ENCODE measurements at places on chromosomes 4 and X. TPM values are rescaled to one million over a fixed set of nuclear protein-coding genes. Genes with fewer than 3 reads are reported as not detected.

SERTM2 gene
- not detected for total RNA-seq

GLOD5 gene
- not detected for total RNA-seq

FAT1 gene
- total RNA-seq, result 334 TPM

ATP1B4 gene
- not detected for total RNA-seq

HSFX4 gene
- total RNA-seq, result not detected

XPNPEP2 gene
- total RNA-seq, result 9.9 TPM

POU3F4 gene
- not detected for total RNA-seq

GPR143 gene
- total RNA-seq, result not detected

NUDT9 gene
- 7.1 TPM for total RNA-seq

MAOB gene
- total RNA-seq, result 0.24 TPM

CRLF2 gene
- not detected for total RNA-seq

BEX4 gene
- 20.9 TPM for total RNA-seq

FAM47C gene
- not detected for total RNA-seq
